K562 (cell line): ENCODE measurements at places on chromosomes 6 and 20. TPM values are rescaled to one million over a fixed set of nuclear protein-coding genes. Genes with fewer than 3 reads are reported as not detected.

GRCh38 chr20:20130399-20130798 is 78.1 kb downstream of the CFAP61 start:
- peak; percentile 3 for DNase-seq

- DNase-seq: no peak
These were observed 6.5 kb downstream of the DDR1 start for GRCh38 chr6:30890646-30891449.

DNA sequence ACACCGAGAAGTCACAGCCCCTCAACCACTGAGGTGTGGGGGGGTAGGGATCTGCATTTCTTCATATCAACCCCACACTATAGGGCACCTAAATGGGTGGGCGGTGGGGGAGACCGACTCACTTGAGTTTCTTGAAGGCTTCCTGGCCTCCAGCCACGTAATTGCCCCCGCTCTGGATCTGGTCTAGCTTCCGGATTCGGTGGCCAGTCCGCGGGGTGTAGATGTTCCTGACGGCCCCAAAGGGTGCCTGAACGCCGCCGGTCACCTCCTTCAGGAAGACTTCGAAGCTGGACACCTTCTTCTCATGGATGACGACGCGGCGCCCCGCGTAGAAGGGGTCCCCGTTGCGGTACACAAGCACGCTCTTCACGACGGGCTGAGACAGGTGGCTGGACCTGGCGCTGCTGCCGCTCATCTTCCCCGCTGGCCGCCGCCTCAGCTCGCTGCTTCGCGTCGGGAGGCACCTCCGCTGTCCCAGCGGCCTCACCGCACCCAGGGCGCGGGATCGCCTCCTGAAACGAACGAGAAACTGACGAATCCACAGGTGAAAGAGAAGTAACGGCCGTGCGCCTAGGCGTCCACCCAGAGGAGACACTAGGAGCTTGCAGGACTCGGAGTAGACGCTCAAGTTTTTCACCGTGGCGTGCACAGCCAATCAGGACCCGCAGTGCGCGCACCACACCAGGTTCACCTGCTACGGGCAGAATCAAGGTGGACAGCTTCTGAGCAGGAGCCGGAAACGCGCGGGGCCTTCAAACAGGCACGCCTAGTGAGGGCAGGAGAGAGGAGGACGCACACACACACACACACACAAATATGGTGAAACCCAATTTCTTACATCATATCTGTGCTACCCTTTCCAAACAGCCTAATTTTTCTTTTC is at the start of gene DCDC2:
Gene DCDC2, minus strand, starts transcription at position 724 of the 883 bp plus-strand sequence. Its CDS starts 309 bp downstream, at position 415.
- DNase-seq: no peak

- no peak for DNase-seq
These were observed 108.4 kb downstream of the KLHL32 start for GRCh38 chr6:97032955-97033354.

DNA sequence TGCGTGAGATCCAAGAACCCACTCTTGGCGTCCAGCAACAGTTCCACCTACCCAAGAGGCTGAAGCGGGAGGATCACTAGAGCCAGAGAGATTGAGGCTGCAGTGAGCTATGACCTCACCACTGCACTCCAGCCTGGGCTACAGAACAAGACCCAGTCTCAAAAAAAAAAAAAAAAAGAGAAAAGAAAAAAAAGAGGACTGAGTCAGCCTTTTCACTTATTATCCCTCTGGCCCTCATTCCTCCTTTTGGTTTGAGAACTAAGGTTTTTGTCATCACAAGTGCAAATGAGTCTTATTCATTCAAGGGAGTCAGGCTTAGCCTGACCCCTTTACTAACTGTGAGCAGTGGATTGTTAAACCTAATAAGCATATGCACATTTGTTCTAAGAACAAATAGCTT is 37.9 kb upstream of the JARID2 start:
- no peak for DNase-seq

GRCh38 chr20:49482621-49483017 is at the start of gene KCNB1:
Gene KCNB1 (minus strand): TSS chr20:49482668. CDS start chr20:49482480, 188 bp downstream.
- DNase-seq: peak; percentile 94

GRCh38 chr20:20480689-20481088 is 112.8 kb downstream of the INSM1 start:
- DNase-seq: no peak

- DNase-seq: peak; percentile 48
These were observed 23.1 kb upstream of the MROH8 start for GRCh38 chr20:37202267-37202943.

GRCh38 chr6:125165256-125165655 is 11.7 kb downstream of the TPD52L1 start:
- no peak for DNase-seq

GRCh38 chr6:91415031-91415605 is 828.2 kb upstream of the MAP3K7 start:
- DNase-seq: no peak

DNA sequence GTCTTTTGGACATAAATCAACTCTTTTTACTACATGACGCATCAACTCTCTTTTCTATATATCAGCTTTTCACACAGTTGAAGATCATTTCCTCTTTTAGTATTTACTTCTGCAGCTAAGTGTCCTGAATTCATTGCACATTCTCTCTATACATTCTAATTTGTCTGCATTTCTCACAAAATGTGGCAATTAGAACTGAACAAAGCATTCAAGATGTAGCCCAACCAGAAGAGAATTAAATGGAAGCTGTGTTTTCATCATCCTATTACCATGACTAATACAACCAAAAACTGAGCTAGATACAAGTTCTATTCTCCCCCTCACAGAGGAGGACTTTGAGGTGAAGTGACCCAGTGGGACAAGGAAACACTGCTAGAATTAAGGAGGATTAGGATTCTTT is 86.9 kb downstream of the PLCG1 start:
- no peak for DNase-seq

GRCh38 chr20:39066471-39067242 is 104.5 kb downstream of the DHX35 start:
- peak; percentile 39 for DNase-seq

Gene PTGIS
- 0.16 TPM in 1 of 2 replicates, not detected in the other for total RNA-seq

Gene TEAD3
- 12.6 and 13.2 TPM in 2 replicates for total RNA-seq

Gene GATA5
- total RNA-seq: 0.49 TPM in 2 replicates

Gene DSE
- total RNA-seq: 1.2 and 1.4 TPM in 2 replicates

Gene THEMIS
- total RNA-seq: 0.07 and 0.09 TPM in 2 replicates

Gene IP6K3
- not detected in 2 replicates for total RNA-seq
